Stimulated activated CD4-positive, alpha-beta T cell treated with anti-CD3 and anti-CD28 coated beads, TNF-alpha, amount 100 ng/mL, for 48 hours (primary cell): ENCODE measurements at places on chromosomes 1 and 21.

GRCh38 chr1:62433861-62434617 is 2.8 kb upstream of the USP1 start:
- DNase-seq = no peak

GRCh38 chr1:183817576-183818288 is 12.8 kb downstream of the RGL1 start:
- DNase-seq = no peak

DNA sequence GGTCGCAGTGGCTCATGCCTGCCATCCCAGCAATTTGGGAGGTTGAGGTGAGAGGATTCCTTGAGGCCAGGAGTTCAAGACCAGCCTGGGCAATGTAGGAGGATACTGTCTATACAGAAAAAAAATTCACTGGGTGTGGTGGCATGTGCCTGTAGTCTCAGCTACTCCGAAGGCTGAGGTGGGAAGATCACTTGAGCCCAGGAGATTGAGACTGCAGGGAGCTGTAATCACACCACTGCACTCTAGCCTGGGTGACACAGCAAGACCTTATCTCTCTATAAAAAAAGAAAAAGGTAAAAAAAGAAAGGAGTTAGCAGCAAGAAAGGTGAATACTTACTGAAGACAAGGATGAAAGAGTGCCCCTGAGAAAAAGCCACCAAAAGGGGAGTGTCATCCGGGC is 23.7 kb upstream of the BCL10 start:
- no peak for DNase-seq

DNA sequence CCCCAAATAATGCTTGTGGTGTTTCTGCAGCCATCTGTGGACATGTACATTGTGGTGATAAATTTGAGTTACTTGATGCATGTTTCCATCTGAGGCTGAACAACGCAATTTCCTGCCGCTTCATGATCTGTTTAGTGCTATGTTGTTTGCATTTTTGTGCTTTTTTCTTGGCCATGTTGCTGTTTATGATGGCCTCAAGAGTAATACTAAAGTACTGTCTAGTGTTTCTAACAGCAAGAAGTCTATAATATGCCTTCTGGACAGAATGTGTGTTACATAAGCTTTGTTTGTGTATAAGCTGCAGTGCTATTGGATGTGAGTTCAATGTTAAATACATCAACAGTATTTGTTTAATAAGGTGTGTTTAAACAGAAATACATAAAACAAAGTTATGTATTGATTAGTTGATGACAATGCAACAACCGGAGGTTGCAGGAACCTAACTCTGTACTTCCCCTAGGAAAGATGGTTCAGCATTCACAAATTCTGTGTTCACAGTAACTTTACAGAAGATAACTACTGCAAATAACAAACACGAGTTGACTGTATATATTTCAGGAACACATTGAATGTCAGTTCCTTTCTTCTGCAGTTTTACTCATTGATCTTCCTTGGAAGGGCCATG is 114.8 kb upstream of the USP24 start:
- no peak for DNase-seq

DNA sequence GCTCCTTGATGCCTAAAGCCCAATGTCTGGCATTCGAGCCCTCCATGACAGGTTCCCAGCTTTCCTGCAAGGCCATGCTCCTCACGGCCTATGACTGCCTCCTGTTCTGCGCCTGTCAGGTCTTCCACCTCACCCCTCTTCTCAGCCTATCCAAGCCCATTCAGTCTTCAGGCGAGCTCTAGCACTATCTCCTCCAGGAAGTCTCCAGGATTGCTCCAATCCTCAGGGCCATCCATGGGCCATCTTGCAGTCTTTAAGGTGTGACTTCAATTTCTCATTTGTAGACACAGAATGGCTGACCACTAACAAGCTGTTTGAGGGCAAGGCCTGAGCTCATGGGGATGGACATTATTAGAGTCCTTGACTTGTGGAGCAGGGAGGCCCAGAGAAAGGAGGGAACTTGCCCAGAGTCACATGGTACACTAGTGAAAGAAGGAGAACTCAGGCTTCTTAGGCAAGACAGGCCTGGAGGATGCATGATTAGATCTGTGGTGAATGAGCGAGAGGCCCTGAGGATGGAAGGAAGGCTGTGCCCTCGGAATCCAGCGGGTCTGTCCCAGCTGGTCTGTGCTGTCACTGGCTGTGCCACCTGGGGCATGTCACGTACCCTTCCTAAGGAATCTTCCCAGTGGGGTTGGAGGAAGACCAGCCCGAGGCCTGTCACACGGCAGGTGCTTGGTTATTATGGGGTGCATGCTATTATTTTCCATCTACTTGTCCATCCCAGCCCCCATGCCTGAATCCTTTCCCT is 1.2 kb upstream of the ACOT11 start:
- no peak for DNase-seq

DNA sequence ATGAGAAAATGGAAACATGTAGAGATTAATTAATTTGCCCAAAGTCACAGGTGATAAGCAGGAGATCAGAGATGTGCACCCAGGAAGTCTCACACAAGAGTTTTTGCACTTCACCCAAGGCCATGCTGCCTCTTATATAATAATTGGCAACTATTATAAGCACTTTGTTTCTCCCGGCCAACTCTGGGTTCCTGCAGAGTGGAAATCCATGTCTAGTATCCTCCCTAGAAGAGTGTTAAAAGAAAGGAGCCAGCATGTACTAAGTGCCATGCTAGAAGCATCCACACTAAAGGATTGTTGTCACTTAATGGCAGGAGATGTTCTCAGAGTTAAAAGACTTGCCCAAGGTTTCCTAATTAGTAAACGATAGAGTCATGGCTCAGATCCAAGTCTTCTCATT is 470.3 kb downstream of the OMA1 start:
- DNase-seq = no peak

- DNase-seq = no peak
These were observed 358.5 kb downstream of the GPATCH2 start for GRCh38 chr1:217272385-217272784.

- DNase-seq = no peak
These were observed 16.0 kb downstream of the VANGL2 start for GRCh38 chr1:160416369-160416768.

GRCh38 chr1:94734963-94735901 is 84.9 kb upstream of the SLC44A3 start:
- DNase-seq = no peak

DNA sequence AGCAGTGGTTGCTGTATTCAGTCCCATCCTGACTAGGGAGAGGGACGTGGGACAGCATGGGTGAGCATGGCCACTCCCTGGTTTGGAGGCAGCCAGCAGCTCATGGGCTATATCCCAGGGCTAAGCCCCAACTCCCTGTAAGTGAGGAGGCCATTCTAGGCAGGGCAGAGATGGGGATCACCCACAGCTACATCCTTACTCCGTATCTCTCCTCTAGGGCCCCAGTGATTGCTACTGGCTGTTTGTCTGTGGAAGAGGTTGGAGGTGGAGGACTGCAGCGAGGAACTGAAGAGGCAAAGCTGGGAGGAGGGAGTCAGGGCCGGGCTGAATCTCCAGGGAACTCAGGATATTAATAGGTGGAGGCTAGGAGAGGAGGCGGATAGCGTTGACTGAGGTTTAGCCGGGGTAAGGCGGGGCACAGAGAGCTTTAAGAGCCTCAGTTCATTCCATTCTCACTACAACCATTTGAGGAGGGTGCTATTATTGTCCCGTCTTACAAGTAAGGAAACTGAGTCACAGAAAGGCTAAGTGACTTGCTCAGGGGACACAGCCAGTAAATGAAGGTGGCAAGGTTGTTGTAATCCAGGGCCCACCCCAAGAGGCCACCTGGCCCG is 6.8 kb downstream of the OLIG2 start:
- no peak for DNase-seq

GRCh38 chr1:26752519-26752918 is 35.2 kb upstream of the PIGV start:
- DNase-seq = no peak

DNA sequence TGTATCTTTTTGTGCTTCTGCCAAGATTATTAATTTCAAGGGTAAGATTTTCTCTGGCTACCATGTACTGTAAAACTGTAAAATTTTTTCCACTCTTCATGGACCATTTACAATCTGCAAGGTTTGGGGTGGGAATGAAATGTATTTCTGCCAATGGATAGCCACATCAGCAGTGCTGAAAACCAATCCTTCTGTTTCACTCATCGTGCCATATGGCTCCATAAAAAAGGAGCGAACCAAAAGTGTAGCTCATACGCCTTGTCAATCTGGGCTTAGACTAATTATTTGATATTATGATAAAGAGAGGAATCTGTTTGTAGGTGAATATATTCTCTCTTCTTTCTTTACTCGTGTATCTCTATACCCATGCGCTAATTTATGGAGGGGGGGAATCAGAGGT is 3.0 kb upstream of the SLC44A5 start:
- no peak for DNase-seq

DNA sequence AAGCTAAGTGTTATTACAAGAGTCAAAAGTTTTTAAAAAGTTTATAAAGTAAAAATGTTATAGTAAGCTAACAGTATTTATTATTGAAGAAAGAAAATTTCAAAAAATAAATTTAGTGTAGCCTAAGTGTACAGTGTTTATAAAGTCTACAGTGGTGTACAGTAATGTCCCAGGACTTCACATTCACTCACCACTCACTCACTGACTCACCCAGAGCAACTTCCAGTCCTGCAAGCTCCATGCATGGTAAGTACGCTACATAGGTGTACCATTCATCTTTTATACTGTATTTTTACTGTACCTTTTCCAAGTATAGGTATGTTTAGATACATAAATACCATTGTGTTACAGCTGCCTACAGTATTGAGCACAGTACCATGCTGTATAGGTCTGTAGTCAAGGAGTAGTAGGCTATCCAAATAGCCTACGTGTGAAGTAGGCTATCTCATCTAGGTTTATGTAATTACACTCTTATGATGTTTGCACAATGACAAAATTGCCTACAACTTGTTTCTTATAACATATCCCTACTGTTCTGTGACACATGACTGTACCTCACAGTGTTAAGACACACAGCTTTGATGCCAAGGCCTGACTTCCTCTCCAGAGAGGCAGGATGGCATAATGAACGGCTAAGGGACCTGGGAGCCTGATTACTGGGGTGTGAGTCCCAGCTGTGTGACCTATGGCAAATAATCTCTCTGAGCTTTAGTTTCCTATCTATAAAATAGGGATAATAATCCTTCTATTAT is 12.7 kb downstream of the DHCR24 start:
- DNase-seq = no peak

GRCh38 chr1:100313382-100313781 is 38.9 kb upstream of the CDC14A start:
- DNase-seq = no peak

DNA sequence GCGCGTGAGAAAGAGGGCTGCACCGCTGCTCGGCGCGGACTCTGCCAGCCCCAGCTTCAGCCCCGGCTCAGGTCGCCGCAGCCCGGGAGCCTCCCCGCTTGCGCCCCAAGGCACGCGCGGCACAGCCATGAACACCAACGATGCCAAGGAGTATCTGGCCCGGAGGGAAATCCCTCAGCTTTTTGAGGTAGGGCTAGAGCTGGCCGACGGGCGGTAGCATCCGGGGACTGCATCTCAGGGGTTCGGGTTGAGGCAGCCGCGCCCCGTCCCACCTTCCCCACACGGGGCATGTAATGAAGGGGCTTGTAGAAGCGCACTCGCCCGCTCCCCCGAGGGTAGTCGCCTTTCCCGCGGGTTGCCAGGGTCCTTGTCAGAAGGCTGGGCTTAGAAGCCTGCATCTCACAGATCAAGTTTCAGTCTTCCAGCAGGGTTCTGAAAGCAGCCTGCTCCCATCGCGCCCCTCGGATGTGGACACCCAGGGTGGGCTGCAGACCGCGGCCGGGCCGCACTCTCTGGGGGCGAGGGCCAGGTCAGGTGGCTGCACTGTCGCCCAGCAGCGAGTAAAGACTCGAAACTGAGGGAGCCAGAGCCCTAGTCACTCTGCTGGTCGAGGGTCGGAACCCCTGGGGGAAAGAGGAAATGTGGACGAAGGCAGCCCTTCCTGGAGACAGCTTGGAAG is 507 bp downstream of the AK5 start:
- peak; percentile 26 for DNase-seq

GRCh38 chr1:94522304-94522703 is 19.3 kb downstream of the F3 start:
- no peak for DNase-seq

GRCh38 chr1:22295856-22296255 is 153.0 kb upstream of the WNT4 start:
- DNase-seq = no peak

DNA sequence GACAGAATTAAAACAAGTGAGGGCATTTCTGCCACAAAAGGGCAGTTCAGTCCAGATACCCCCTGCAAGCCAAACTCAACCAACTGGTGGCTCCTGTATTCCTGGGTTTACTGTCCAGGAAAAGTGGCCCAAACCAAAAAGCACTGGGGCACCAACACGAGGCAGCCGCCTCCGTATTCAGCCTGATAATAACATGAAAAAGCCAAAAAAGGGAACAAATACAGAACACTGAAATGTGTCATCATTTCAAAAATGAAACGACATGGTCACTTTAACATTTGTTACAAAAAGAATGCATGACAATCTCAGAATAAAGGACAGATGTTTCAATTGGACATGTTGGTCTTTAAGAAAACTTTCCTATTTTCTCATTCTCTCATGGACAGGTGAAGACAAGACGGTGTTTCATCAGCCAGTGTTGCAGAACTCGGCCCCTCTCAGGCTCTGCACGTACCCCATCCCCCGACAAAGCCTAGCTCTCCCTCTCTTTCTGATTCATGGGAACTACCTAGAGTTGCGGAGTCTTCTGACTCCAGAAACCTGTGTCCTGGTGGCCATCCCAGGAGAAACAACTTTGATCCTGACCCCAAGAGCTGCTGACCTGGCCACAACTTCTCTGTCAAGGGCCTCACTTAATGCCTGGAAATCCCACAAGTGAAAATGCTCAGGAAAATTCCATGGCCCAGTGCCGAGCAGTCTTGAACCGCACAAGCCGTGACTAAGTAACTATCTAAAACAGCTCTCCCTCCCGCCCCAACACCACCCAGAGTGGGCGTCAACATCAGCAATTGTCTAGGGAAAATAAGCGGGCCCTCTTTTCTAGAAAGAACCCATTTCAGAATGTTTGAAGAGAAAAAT is 27.1 kb downstream of the ZBTB17 start:
- peak; percentile 37 for DNase-seq

GRCh38 chr1:35641233-35641866 is at the start of gene PSMB2:
PSMB2 (minus strand) TSS chr1:35641526; CDS start chr1:35641432, 94 bp downstream.
- peak; percentile 92 for DNase-seq

DNA sequence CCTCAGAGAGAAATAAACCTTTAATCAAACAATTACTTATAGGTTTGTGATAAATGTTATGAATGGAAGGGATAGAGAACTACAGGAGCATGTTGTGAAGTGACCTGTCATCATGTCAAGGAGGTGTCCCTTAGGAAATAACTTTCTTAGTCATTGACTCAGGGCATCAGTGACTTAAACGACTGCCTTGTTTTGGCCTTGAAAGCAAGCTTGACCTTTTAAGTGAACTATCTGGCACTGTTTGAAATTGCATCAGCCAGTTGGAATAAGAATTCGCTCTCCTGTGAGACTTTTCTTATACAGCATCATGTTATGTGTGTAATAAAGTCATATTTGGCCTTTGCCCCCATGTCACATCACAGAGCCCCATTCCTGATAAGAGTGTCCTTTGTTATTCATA is 30.9 kb downstream of the LRRC8B start:
- no peak for DNase-seq

GRCh38 chr1:245645406-245645805 is 490.6 kb downstream of the KIF26B start:
- no peak for DNase-seq

GRCh38 chr1:62597281-62597680 is at the start of gene ANGPTL3:
ANGPTL3 (plus strand) TSS chr1:62597520; CDS start chr1:62597567, 47 bp downstream.
- no peak for DNase-seq

- no peak for DNase-seq
These were observed 47.7 kb downstream of the SLC2A1 start for GRCh38 chr1:42910985-42911384.
